ENCODE measurements at places on chromosomes 7 and 10.
A peak's percentile ranks its signal among the peaks of the same experiment; 100 is the strongest.

DNA sequence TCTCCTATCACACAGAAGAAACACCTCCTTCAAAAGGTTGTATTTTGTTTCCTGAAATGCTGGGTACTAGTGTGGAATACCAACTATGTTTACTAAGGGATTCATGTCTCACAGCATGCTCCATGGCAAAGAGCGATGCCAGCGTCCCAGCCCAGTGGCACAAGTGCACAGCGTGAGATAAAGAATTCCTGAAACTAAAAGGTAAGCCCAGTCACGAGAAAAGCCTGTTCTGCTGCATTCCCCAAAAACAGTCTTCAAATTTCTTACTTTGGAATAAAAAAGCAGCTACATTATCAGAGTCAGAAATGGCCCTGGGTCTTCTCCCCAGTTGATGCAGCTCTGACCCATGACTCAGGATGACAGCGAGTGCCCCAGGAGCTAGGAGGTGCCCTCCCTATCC is 53.1 kb upstream of the DDC start:
- DNase-seq = no peak

- peak; percentile 79 for DNase-seq
Observed at GRCh38 chr7:32957326-32958045, at the start of gene FKBP9. Gene FKBP9, plus strand, starts transcription at chr7:32957440. Its CDS starts 134 bp downstream, at chr7:32957574.

- peak; percentile 45 for DNase-seq
Observed at GRCh38 chr7:21944616-21945453, 864 bp downstream of the CDCA7L start.

GRCh38 chr7:6252341-6252746 is 20.1 kb downstream of the CYTH3 start:
- DNase-seq = peak; percentile 66

DNA sequence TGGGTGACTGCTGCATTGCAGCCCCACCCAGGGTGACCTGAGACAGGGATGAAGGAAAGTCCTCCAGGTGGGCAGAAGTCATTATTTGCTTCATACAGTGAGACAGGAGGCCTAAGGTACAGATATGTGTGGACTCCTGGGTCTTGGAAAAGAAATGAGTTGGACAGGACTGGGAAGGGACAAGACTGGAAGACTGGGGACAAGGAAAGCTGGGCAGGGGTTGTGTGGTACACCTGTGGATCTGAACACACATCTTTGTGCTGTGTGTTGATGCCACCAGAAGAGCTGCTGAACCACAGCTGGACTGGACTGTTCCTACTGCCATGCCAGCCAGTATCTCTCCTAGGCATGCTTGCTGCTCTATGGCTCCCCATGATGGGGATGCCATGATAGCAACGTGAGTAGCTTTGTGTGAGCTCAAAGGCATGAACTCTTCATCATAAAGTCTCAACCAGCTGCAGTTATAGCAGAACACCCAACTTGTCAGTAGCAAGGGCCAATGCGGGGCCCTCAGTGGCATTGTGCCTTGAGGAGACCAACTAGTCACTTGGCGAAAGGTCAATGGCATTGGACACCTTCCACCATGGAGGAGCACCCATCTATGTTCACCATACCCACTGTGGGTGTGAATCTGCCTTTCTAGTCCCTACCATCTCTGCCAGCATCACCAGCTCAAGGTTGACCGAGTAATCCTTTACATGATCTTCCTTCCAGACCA is 76.0 kb upstream of the GRB10 start:
- no peak for DNase-seq

GRCh38 chr10:11986593-11987216 is 55.9 kb downstream of the UPF2 start:
- DNase-seq = peak; percentile 86

- DNase-seq = peak; percentile 32
Observed at GRCh38 chr10:102068216-102068615, 3.1 kb downstream of the HPS6 start.

GRCh38 chr7:23167691-23168090 is 14.2 kb upstream of the NUP42 start:
- DNase-seq = no peak

- DNase-seq = peak; percentile 41
Observed at GRCh38 chr7:96910486-96910885, 94.9 kb upstream of the DLX6 start.

All from fibroblast of mammary gland (primary cell).